Stimulated activated naive CD8-positive, alpha-beta T cell treated with anti-CD3 and anti-CD28 coated beads, Interleukin-15, Interleukin-2, amounts not matched to agents 100 U/mL and 50 U/mL, for 24 hours (primary cell): ENCODE measurements at places on chromosomes 3 and 15.

DNA sequence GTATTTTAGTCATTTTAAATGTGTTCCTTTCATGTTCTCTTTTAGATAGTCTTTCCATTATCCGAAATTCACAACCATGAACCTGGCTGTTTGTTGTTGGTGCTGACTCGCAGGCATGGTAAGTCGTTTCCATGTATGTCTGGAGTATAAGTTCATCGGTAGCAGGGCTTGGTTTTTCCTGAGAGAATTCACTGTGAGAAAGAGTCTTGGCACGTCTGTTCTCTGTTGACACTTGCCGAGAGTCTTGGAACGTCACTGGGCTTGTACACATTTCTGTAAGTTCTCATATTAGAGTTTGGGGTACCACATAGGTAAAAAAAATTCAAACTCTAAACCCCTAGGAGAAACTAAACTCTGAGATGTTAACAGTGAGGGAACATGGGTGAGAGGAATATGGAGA lies 29.4 kb upstream of the EIF4A2 start:
- no peak for DNase-seq

GRCh38 chr3:172591876-172592771 lies 68.9 kb upstream of the TNFSF10 start:
- peak; percentile 88 for DNase-seq

- DNase-seq: no peak
Measured at GRCh38 chr3:15108869-15109268, 9.9 kb upstream of the RBSN start.

GRCh38 chr3:192907784-192908183 lies 9.9 kb downstream of the MB21D2 start:
- no peak for DNase-seq

DNA sequence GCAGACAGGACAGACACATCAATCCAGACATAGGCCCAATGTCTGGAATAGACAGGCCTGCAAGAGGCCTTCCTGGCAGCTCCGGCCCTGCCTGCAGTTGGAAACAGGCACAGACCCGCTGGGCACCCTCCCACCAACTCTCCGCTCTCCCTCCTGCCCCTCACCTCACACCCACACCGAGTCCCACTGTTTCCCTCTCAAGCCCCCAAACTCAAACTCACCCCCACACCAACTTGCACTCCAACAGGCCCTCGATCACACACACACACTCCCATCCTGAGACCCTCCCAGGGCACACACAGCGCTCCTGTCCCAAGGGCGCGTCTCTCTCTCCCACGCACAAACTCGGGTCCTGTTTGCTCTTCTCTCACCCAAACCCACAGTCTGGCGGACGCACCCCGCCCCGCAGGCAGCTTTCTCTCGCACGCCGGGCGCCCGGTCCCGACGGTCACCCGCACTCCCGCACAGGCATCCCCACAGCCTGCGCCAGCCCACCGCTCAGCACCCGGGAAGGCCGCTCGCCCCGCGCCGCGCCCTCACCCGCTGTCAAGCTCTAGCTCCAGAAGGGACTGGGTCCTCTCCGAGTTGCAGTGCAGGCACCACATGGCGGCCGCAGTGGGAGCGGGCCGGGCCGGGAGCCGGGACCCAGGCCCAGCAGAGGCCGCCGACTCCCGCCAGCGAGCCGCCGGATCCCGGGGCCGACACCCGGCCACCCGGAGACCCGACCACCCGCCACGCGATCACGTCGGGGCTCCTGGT lies 106.2 kb downstream of the IQSEC1 start:
- peak; percentile 17 for DNase-seq

GRCh38 chr3:37543666-37544065 lies 318.0 kb upstream of the CTDSPL start:
- no peak for DNase-seq

- no peak for DNase-seq
Measured at GRCh38 chr3:24538891-24539290, 44.2 kb upstream of the THRB start.

DNA sequence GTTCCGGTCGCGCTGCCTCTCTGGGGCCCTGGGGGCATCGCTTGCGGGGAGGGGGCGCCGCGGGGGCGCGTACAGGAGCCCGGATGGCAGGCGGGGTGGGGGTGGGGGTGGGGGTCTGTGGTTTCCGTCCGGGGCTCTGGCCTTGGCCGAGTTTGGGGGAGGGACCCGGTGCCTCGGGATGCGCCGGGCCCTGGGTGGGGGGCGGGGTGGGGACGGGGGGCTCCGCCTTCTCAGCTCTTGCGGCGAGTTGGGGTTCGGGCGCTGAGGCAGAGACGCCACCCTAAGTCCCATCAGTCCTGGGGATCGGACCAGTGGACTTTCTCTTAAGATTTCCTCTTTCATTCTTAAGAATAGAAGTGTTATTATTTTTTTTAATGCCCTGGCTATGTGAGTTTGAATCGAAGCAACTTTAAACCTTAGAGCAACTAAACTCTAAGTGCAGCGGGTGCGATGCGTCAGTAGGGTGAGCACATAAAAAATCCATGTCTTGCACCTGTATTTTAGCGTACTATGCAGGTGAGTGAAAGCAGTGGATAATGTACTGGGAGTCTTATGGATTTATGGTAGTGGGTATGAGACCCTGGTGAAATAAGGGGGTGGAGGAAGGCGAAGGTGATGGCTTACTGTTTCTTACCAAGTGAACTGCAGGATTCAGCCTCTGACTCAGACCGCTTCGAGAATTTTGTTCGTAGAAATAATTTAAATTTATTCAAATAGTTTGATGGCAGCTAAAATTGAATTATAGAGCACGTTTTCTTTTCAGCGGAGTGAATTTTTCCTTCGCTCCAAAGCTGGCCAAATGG lies 762 bp downstream of the CTNNB1 start:
- DNase-seq: peak; percentile 55

DNA sequence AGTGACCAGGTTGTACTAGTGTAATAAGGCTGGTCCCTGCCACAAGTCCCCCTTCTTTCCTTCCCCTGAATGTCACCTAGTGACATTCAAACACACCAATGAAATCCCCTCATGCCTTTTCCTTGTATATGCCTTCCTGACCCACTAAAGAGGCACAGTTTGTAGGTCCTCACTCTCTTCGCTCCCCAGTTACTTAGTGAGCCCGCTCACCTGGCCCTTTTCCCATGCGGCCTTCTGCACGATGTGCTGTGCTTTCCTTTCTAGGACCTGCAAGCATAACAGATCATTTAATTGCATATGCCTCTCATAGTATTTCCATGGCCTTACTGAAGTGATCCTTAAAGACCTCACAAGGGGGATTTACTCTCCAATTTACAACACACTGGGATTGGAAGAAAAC lies 146.3 kb downstream of the THRB start:
- DNase-seq: no peak

GRCh38 chr3:62248734-62249483 lies 124.4 kb downstream of the FEZF2 start:
- DNase-seq: no peak

DNA sequence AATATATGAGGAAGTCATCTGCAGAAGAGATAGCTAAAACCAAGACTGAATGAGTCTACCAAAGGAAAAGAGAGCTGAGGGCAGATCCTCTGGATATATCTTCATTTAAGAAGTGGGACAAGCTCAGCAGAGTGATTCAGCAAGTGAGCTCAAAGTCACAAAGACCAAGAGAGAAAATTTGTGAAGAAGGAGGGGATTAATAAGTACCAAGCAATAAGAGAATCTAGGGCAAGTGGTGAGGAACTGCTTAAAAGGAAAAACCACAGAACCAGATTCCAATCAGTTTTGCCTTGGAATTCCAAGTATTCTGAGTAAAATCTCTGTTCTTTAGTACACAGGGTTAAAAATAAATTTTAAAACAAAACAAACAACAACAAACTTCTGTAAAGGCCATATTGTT lies 3.6 kb downstream of the EHHADH start:
- no peak for DNase-seq

DNA sequence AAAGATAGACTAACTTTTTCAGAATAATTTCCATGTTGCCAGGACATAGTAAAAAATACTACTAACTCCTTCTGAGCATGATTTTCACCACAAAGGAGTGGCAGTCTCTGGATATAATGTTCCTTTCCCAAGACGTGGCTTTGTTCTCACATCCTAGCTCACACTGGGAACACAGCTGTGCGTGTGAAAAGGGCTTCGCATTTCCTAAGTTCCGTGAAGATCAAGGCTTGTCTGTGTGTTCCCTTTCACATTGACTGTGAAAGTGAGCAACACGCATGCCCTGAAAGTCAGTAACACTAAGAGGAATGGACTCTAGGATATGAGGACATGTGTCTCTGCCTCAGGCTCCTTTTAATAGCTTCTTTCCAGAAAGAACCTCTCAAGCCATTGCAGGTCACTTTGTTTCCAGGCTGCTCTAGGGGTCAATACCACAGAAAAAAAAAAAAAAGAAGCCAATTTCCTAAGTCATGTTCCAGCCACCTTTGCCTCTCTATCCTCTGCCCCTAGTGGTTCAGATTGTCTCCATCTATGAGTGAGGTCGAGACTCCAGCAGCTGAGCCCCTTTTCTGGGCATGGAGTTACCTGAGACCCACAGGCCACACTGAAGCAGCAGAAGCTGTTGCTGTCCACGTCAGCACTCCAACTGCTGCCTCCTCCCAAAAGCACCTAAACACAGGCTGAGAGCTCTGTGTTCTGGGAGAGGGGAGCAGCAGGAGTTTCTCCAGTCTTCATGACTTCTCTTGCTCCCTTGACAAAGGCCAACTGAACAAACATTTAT lies 355.9 kb downstream of the RSL24D1 start:
- DNase-seq: no peak

DNA sequence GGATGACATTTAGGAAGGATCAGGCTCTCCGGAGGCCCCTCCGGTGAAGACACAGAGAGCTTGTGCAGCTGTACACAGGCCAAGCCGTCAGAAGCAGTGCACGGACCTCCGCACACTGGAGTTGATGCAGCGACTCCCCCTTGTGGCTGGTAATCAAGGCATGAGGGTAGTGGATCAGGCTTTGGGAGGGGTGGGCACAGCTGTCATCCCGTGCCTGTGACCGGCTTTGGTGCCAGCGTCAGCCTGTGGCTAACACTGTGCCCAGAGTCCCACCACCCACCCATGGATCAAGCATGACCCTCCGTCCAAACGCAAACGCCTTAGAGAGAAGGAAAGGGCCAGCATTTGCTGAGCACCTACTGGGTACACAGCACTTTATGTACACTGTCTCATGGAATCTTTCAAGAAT lies 8.2 kb upstream of the GRIP2 start:
- DNase-seq: peak; percentile 46

DNA sequence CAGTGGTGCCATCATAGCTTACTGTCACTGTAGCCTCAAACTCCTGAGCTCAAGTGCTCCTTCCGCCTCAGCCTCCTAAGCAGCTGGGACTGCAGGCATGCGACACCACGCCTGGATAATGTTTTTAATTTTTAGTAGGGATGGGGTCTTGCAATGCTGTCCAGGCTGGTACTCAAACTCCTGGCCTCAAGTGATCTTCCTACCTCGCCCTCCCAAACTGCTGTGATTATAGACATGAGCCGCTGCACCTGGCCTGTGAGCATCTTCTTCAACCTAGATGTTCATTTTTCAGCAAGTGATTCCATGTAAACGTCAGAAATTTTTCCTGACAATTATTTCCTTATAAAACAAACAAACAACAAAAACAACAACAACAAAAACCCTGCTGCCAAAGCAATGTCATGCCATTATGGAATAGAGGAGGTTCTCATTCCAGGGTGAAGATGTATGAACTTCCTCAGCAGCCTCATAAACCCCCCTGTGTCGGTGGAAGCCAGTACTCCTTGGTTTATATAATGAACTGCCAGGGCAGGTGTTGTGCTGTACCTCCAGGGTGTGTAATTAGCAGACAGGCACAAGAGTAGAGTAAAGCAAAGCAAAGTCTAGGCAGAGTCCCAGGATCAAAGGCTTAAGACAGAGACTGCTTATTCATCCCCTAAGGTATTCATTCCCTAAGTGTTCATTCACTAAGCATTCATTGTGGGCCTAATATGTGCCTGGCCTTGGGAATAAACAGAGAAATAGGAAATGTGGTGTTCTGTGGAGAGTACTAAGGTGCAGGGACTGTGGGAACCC lies 44.6 kb downstream of the NR2C2 start:
- no peak for DNase-seq

DNA sequence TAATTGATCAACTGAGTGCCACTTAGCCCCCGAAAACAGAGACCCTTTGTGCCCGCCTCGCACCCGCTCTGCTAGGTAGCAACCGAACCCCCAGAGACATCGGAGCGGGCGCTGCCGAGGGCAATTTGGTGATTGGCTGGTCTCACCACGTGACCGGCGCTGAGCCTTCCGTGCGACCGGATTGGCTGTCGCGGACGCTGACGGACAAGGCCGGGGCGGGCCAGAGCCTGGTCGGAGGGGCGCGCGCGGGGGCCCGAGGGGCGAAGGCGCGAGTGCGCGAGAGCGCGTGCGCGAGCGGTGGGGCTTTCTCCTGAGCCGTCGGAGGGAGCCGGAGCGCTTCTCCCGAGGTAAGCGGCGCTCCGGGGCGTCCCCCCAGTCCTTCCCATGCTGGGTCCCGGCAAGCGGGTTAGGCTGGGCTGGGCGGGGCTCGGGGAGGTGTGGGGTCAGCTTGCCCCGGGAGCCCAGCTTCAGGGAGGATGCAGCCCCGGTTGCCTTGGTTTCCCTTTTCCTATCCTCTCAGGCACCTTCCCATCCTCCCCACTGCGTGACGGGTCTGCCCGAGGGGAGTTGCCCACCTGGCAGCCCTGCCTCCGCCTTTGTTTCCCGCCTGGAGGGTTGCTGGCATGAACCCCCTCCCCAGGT lies at the start of gene TMEM108:
TMEM108 (plus strand) TSS at position 303 of the 642 bp plus-strand sequence.
- DNase-seq: peak; percentile 40

- no peak for DNase-seq
Measured at GRCh38 chr15:57881361-57881760, 174.8 kb downstream of the POLR2M start.

GRCh38 chr3:126753191-126754160 lies 49.4 kb downstream of the CHCHD6 start:
- no peak for DNase-seq

DNA sequence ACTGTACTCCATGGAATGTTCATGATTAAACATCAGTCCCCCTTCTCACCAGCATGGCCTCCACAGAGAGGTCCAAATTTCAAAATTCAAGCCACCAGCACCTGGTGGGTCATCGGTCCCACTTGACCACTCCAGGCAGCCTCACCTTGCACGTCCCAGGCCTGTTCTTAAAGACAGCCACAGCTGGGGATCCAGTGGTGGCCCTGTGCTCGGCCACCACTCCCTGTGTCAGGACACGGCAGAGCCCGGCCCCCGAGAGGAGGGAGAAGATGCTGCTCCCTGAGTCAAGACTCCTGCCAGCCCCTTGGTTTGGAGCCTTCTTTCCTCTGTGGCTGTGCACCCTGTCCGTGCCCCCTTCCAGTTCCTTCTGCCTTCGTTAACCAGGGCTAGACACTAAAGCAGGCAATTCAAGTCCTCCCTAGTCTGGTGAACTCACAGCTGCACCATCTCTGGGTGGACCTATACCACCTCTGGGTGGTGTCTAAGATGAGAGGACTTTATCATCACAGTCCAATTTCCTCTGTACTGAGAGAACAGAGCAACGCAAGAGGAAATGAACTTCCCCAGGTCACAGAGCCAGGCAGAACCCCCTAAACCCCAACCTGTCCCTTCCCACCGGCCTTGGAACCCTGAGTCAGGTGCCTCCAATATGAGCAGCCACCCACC lies 97.1 kb downstream of the MEGF11 start:
- no peak for DNase-seq

DNA sequence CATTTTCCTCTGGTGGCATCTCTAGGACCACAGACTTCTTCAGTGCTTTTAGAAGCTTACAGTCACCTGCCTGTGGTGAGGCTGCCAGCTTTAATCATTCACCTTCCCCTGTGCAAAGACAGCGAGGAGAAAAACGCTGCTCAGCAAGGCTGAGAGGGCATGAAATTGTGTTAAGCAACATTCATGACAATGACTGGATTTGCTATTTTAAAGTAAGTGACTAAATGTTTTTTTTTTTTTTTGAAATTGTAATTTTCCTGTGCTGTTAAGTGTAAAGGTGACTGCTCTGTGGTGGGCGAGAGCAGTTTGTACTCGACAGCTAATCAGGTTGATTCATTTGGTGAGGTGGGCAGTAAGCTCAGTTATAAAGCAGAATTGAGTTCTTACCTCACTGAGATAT lies 240.4 kb downstream of the NSUN3 start:
- DNase-seq: no peak
